ENCODE measurements at places on chromosomes 2 and 18.

DNA sequence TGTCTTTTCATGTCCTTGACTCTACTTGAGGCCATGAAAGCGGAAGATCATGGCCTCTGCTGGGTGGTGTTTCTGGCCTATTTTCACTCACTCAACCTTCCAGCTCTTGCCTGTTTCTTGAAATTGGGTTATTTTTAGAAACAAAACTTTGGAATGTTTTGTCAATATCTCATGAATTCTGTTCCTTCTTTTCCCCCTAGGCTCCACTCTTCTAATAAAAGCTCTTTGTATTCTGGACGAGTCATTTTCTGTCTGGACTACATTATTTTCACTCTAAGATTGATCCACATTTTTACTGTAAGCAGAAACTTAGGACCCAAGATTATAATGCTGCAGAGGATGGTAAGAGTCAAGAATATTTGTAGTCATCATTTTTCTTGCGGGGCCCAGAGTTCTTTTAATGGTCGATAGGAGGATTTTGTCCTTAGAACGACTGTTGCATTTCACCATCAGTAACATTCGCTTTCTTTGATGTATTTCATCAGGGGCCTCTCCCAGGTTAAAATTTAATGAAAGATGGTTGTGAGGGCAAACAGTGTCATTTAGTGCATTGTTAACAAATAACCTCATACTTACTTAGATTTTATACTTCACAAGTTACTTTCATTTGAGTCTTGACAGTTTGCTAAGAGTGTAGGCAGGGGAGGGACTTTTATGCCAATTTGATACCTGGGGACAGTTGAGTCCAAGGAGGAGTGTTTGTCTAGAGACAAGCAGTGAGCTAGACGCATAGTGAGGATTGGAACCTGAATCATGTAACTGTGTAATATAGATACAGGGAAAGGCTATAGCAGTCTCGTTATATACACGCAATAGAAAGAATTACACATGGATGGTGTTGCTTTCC is 64.6 kb downstream of the TRPM8 start:
- no peak for DNase-seq

DNA sequence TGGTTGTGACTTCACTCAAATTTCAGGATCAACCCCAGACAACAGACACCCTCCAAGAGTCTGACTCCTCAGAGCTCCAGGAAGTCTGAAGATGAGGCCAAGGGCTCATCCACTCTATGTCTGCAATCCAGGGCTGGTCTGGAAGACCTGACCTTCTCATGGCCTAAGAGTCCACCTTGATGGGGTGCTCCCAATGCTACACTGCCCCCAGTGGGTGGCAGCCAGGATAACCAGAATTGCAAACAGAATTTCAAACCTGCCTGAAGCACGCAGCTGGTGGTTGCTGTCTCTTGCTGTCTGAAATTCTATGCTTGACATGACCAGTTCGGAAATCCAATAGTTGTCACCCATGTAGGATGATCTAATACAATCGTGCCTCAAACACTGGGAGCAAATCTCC is 96.0 kb downstream of the UXS1 start:
- DNase-seq, result no peak

GRCh38 chr18:62183578-62184195 is 3.2 kb downstream of the PIGN start:
- DNase-seq, result peak; percentile 81

DNA sequence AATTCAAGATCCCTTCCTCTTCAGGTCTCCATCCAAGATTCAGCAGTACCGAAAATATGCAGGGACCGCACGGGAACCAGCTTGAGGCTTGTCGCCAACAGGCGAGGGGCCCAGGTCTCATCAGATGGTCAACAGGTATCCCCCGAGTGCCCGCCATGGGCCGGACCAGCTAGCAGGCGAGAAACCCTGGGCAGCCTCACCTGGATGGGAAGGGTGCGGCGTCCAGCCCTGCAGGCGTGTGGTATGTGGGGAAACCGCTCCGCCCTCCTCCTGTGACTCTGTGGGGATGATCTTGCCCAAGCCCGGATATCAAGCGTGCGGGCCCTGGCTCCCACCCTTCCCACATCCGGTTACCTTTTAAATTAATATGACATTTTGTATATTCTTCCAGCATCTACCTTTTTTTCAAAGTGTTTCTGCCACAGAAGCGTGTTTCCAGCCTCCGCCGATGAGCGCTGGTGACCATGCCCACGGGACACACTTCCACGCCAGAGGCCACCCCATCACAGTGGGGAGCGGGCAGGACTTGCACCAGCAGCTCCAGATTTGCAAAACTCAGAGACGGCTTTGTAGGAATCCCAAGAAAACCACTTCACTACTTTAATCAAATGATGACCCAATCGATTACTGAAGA is 33.2 kb downstream of the ZNF516 start:
- no peak for DNase-seq

DNA sequence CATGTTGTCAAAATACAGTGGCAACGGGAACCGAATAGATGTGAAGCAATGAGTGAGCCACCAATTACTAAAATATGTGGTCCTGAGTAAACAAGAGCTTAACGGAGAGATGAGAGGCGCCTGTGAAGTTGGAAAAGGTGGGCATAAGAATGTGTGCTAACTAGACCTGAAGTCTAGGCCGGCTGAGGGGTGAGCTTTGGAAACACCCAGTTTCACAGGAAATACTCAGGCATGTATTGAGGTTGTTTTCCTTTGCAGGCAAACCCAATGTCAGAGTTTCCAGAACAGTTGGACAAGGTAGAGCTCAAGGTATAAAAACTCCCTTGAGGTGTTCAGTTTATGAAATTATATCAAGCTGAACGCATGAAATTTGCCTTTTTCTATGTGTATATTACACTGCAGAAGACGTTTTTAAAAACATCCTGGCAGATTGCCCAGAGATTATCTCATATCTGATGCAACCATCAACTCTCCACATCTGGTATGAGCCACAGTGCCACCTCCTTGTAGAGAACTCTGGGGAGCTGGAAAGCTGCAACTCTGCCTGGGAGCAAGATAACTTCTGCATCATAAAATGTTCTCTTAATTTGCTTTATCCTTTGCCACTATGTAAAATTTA is 3.9 kb upstream of the WDSUB1 start:
- DNase-seq, result no peak
